Activated naive CD8-positive, alpha-beta T cell treated with anti-CD3 and anti-CD28 coated beads, Interleukin-2, amount 50 U/mL, for 16 hours (primary cell): ENCODE measurements at places on chromosomes 5 and 9.

DNA sequence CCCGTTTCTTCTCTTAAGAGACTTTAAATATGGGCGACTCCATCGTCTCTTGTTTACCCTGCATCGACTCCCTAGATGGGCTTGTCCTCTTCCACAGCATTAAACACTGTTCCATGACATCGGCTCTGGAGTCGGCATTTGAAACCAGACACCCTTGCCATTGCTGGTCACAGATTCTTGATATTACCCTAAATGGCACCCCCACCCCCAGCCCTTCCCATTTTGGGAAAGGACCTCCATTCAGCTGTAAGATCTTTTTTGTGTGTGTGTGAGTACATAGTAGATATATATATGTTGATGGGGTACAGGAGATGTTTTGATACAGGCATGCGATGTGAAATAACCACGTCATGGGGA is 51.1 kb upstream of the SH3PXD2B start:
- no peak for DNase-seq

GRCh38 chr5:129243039-129243438 is 148.5 kb downstream of the ISOC1 start:
- no peak for DNase-seq

DNA sequence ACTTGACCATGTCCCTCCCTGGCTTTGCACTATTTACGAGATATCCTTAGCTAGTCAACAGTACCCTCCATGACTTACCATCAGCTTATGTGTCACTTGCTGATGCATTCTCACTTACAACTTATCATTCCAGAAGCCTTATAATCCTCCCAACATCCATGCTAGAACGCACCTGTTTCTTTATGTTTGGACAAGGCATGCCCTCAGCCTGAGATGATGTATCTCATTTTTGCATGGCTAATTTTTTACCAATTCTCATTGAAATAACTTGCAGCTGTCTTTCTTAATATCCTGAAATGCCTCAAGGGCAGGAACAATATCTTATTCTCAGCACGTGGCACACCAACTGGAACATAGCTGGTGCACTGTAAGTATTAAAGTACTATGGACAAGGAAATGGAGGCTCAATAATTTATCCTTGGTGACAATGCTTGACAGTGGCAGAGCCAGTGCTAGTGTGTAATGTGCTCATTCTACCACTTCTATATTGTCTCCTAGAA is 281.6 kb downstream of the SLF1 start:
- DNase-seq, result no peak

- DNase-seq, result no peak
Measured at GRCh38 chr5:66945389-66946349, 250.9 kb downstream of the CD180 start.

DNA sequence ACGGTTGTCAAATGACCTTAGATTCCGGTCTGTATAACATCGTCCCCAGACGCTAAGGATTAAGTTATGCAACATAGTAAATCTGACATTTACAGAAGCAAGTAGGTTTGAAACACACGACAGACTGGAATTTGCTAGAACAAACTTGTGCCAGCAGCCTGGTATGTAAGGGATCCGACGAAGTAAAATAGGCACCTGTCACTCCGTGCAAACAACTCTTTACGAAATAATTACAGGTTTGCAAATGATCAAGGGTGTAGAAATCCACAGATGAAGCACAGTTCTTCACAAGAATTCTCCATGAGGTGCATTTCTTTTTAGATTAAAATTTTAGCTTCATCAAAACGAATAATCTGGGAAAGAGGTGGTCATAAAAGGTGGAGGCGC is 508 bp downstream of the MOCS2 start:
- DNase-seq, result no peak

DNA sequence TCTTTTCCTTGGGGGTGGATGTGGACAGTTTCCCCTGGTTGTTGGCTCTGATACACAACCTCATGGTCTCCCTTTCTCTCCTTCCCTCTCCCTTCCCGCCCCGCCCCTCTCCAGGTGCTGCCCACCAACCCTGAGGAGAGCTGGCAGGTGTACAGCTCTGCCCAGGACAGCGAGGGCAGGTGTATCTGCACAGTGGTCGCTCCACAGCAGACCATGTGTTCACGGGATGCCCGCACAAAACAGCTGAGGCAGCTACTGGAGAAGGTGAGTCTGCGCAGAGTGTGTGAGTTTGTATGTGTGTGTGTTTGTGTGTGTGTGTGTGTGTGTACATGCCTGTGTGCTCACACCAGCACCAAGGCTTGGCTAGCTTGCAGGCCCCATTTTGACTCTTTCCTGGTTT is 2.6 kb downstream of the OLFM1 start:
- DNase-seq, result no peak

GRCh38 chr9:128494108-128494745 is 10.3 kb upstream of the GLE1 start:
- no peak for DNase-seq

DNA sequence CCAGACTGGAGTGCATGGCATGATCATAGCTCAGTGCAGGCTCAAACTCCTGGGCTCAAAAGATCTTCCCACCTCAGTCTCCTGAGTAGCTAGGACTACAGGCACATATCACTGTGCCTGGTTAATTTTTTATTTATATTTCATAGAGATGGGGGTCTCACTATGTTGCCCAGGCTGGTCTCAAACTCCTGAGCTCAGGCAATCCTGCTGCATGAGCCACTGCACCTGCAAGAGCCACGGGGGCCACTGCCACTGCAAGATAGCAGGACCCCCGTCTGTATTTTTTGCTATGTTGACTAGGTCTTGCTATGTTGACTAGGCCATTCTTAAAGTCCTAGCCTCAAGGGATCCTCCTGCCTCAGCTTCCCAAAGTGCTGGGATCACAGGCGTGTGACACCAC is 6.5 kb downstream of the CYSTM1 start:
- no peak for DNase-seq

DNA sequence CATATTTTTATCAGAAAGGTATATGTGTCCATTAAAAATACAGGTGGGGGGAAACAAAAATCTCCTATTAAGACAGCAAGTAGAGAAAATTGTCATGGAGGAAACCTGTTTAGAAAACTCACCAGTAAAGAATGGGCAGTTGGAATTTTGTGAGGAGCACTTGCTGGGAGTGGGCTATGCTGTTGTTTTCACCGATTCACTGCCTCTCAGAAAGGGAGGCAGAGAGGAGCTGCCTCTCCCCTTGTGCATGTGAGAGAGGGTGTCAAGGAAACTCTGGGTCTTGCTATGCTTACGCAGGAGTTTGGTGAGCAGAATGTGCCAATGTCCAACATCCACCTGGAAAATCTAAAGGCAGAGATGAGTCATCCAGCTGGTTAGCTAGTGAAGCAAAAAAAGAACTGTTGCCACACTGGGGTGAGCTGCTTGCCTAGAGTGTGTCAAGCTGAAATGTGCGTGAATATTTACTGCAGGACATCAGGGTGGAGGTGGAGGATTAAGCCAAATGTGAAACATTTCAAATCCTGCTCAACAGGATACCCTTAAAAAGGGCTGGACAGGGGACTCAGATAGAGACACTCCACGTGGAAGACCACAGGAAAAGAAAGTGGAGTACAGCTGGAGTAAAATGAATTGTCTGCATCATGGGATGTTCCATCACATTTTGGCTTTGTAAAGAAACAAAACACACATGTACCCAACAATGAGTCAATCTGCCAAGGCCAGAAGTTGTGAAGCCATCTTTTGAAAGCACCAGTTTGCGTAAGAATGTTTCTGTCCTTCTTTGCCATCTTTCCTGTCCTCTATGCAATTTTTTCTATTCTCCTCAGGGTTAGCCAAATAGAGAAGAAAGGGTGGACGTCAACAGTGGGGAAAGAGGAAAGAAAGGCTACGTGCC is 449.7 kb upstream of the MPDZ start:
- DNase-seq, result no peak

GRCh38 chr5:80761966-80762365 is 107.2 kb upstream of the DHFR start:
- no peak for DNase-seq

DNA sequence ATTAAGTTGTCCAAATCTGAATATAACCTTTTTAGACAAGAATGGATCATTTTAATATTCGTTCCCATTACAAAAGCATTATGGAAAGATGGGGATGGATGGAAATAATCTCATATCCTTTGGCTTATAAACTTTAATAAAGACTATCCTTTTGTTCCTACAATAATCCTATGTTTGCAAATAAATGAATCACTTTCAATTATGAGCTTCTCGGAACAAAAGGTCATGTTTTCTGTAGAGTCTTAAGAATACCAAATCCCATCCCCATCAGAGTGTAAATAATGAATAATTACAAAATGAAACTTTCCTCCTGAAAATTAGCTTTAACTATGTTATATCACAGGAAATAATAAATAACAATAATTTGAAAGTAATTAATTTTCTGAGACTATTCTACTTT is 329.7 kb downstream of the NR2F1-AS1 start:
- DNase-seq, result no peak

DNA sequence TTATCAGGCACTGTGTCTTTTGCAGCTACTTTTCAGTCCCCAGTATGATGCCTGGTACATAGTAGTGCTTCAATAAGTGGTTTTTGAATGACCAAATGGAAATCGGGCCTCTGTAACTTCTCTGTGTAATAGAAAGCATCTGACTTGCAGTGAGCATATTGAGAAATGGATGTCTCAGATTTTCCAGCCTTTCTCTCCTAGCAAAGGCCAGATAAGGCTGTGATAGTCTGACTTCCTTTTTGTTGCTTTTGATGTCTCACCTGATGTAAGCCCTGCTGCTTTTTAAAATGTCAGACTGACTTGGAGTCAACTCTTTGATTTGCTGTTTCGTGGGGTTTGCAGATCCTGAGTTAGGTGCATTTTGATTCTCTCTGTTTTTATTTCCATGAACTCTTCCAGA is 590.0 kb upstream of the ZNF608 start:
- DNase-seq, result no peak

- DNase-seq, result no peak
Measured at GRCh38 chr5:96377167-96377566, 55.9 kb downstream of the PCSK1 start.

DNA sequence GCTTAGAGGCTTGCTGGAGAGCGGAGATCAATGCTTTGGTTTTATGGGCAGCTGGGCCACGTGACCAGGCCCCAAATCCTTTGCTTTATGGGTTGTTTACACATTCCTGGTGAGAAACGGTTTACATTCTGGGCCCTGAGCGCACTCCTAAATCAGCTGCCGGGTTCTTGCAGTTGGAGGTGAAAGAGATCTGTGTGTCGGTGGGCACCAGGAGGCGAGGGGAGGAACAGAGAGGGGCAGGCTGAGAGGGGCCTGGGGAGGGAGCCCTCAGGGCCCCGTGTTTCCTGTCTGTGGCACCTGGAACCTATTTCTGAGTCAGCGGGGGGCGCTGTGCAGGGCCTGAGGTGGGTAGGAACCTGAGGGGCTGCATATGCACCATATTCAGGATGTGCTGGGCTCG is 63.5 kb upstream of the HAND1 start:
- DNase-seq, result no peak

GRCh38 chr5:149500922-149501582 is 50.2 kb downstream of the CSNK1A1 start:
- no peak for DNase-seq

- no peak for DNase-seq
Measured at GRCh38 chr5:33843579-33843978, 48.2 kb downstream of the ADAMTS12 start.

DNA sequence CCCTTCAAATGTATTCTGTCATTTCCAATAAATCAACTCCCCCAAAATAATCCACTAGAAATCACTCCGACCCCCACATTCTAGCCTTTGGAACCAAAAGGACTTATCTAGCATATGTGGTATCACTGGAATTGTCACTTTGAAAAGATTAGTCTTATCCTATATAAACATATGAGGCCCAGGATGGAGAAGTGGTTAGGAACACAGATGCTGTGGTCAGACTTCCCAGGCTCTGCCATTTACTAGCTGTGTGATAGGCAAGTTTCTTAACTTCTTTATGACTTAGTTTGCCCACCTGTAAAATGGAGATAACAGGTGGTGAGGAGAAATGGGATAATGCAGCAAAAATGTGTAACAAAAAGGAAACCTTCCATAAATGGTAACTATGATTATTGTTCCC is 62.0 kb upstream of the GLRX start:
- no peak for DNase-seq

DNA sequence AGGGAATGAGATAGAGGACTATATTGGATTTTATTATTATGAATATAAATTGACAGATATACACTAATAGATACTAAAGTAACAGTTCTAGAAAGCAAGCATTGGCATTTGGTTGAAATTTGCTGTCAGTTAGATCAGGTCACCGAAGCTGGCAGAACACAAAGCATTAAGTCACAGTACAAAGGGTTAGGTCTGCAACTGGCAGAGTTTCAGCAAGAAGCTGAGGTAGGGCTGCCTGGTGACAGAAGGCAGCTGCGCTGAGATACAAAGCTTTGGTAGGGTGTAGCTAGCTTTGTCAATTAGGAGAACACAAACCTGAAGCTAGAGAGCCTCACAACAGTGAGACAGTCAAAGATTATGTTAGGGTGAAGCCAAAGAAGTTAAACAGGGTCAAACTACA is 6.3 kb upstream of the CSNK1G3 start:
- no peak for DNase-seq

- DNase-seq, result no peak
Measured at GRCh38 chr9:130297371-130297770, 31.8 kb downstream of the HMCN2 start.

- no peak for DNase-seq
Measured at GRCh38 chr5:139574641-139575312, 13.6 kb downstream of the UBE2D2 start.

- DNase-seq, result no peak
Measured at GRCh38 chr5:169914766-169915165, 65.5 kb downstream of the INSYN2B start.

- DNase-seq, result no peak
Measured at GRCh38 chr5:75435096-75435495, 76.3 kb downstream of the CERT1 start.

GRCh38 chr9:87227456-87227855 is 270.2 kb upstream of the DAPK1 start:
- DNase-seq, result no peak

GRCh38 chr9:123406691-123407216 is 50.8 kb downstream of the CRB2 start:
- no peak for DNase-seq

DNA sequence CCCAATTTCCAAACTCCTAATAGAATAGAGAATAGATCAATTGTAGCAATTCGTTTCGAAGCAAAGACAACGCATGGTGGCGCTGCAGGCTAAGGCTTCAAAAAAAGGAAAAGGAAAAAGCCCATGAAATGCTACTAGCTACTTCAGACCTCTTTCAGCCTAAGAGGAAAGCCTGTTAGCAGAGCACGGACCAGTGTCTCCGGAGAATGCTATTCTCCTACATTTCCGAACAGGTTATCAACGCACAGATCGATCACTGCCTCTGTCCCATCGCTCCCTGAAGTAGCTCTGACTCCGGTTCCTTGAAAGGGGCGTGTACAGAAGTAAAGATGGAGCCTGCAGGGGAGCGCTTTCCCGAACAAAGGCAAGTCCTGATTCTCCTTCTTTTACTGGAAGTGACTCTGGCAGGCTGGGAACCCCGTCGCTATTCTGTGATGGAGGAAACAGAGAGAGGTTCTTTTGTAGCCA is at the start of gene PCDHB15:
Gene PCDHB15 (plus strand): TSS at position 146 of the 468 bp plus-strand sequence. CDS start 184 bp downstream, at position 330.
- no peak for DNase-seq

GRCh38 chr5:31537851-31538250 is 5.8 kb downstream of the C5orf22 start:
- no peak for DNase-seq
